Iris pigment epithelial cell (primary cell): ENCODE measurements at places on chromosomes 16 and 17.

- peak; percentile 73 for DNase-seq
Measured at GRCh38 chr17:16106161-16106891, 106.7 kb downstream of the TTC19 start.

DNA sequence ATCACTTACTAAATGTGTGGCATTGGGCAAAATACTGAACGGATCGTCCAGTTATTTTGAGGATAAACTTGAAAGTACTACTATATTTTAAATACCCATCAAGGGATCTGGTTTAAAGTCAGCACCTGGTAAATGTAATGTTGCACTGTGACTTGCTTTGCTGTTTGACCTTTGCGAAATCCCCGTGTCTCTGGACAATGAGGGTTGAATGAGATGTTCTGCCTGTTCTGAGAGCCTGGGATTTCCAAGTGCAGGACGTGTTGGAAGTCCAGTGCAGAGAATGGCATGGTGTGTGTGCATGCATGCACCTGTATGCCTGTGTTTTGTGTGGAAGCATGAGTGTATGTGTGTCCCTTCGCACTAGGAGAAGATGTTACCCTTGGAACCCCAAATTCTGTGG is 106.6 kb downstream of the N4BP1 start:
- no peak for DNase-seq

GRCh38 chr17:28081467-28081866 is 39.0 kb downstream of the NLK start:
- DNase-seq, result no peak

- peak; percentile 52 for DNase-seq
Measured at GRCh38 chr17:57518587-57519581, 226.2 kb downstream of the CCDC182 start.

GRCh38 chr17:48357779-48358602 is 72.0 kb downstream of the SKAP1 start:
- no peak for DNase-seq
